ENCODE measurements at places on chromosomes 5 and 9. TPM values are rescaled to one million over a fixed set of nuclear protein-coding genes. Genes with fewer than 3 reads are reported as not detected.

The HAVCR1 gene
- 3.1 TPM for polyA plus RNA-seq

The IL3 gene
- not detected for polyA plus RNA-seq

The IFNB1 gene
- not detected for polyA plus RNA-seq

The CNTNAP3 gene
- polyA plus RNA-seq = 4.0 TPM

The ZNF483 gene
- 10.5 TPM for polyA plus RNA-seq

The NR2F1-AS1 gene
- 24.8 TPM for polyA plus RNA-seq

The ARID3C gene
- 0.45 TPM for polyA plus RNA-seq

The PFN3 gene
- polyA plus RNA-seq = 7.4 TPM

The CCDC69 gene
- 40.8 TPM for polyA plus RNA-seq

The SEMA6A gene
- 17.4 TPM for polyA plus RNA-seq

The GTF2H2 gene
- 14.2 TPM for polyA plus RNA-seq

The CYFIP2 gene
- polyA plus RNA-seq = 21.7 TPM

The SLC6A3 gene
- polyA plus RNA-seq = 0.83 TPM

The UNC13B gene
- polyA plus RNA-seq = 40.2 TPM

DNA sequence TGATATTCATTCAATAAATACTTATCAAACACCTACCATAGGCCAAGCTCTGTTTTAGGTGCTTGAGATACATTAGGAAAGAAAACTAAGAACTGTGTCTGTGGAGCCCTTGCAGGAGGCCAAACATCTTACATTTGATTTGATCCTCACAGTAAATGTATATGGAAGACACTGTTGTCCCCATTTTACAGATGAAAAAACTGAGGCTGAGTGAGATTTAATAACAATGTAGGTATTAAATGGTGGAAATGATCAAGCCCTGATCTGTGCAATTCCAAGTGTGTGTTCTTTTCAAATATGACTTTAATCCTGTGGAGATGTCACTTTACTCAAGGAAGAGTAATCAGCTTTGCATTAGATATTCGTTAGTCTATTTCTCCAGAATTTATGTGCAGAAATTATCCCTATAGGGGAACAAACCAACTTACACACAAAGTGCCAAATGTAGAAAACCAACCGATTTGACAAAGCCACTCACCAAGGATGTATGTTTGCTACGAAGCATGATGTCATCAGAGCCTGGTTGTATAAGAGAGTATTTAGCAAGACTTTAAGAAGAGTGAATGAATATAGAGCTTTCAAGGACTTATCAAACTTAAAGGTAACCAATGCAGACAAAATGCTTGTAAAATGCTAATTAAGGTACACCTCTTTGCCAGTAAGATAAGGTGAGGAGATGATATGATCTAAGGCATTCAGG is 153.9 kb upstream of the NFIB start:
- no peak for DNase-seq

DNA sequence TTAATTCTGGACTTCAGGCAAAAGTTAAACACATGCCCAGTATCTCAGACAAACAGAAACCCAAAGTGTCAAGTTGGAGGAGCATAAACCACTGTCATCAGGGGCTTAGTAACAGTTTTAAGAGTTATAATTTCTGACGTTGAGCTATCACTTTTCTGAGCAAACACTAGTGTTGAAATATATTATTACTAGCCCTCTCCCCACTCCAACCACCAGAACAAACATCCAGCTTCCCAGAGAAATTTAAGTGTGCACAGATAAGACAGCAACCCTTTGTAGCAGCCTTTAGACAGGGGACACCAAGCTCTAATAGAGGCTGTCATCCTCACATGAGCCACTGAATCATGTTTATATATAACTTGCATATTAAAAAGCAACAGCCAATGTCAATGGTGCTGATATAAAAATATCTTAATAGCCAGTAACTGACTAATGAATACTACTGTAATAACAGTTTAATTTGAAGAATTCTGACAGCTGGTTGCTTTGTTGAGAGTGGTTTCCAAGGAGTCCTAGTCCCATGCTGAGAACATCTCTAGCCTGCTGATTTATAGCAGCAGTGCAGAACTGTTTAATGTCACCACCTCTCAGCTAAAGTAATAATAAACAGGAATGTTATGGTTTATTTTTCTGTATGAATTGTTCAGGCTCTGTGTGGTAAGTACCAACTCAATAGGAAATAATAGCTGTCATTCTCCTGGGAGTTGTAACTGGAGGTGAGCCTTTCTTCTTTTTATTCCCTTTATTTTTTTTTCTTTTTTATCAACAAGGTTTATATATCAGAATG is 528.7 kb upstream of the ZNF608 start:
- DNase-seq = no peak

DNA sequence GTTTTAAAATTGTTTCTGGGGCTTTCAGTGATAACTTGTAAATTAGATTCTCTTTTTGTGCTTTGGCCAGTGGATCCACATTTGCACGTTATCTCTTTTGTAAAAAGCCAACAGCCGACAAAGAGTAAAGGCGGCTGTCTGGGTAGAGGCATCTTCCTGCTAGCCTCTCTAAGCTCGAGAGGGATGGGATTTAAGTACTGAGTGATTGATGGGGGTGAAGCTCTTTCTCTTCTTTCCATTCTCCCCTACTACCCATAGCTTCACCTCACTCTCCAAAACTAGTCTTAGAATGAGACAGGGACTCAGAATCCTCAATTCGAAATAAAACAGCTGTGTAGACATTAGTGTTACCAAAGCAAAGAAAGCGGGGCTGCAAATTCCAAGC is 3.4 kb downstream of the PBX3 start:
- no peak for DNase-seq

- DNase-seq = no peak
These were observed 98.6 kb downstream of the MAT2B start for GRCh38 chr5:163604013-163604412.

DNA sequence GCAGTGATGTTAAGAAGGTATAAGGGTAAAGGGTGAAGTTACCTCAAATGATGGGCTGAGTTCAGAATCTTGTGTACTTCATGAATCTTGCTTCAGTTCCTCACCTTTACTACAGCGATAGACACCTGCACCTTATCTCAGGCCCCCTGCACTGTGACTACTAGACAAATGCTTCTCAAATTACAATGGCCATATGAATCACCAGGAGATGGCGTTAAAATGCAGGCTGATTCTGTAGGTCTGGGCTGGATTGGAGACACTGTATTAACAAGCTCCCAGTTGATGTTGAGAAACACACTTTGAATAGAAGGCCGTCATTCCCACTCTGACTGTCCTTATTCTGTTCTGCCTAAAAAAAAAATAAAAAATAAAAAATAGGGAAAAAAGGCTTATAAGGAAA is 29.8 kb downstream of the TARS1 start:
- DNase-seq = peak; percentile 16

GRCh38 chr5:119470851-119471451 is 18.7 kb downstream of the HSD17B4 start:
- no peak for DNase-seq

DNA sequence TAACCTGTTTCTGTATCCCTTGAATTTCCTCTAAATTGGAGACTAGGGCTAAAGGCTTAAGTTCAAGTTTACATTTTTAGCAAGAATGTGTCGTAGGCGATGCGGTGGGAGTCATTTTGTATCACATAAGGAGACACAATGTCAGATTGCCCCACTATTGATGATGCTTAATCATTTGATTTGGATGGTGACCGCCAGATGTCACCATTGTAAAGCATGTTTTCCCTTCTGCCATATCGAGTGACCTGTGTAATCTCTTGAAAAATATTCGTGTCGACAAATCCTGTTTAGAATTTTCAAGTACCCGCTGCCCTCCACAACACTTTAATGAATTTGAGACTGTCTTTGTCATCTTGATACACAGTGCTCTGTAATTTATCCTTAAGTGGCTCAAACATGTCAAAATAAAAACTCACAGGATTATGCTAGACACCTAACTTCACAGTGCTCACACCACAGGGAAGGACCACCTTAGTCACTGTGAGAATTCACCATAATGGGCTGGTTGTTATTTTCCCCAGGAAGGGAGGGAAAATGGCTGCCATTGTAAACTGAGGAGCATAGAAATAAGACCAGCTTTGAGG is 34.5 kb upstream of the SLC46A2 start:
- DNase-seq = peak; percentile 35

DNA sequence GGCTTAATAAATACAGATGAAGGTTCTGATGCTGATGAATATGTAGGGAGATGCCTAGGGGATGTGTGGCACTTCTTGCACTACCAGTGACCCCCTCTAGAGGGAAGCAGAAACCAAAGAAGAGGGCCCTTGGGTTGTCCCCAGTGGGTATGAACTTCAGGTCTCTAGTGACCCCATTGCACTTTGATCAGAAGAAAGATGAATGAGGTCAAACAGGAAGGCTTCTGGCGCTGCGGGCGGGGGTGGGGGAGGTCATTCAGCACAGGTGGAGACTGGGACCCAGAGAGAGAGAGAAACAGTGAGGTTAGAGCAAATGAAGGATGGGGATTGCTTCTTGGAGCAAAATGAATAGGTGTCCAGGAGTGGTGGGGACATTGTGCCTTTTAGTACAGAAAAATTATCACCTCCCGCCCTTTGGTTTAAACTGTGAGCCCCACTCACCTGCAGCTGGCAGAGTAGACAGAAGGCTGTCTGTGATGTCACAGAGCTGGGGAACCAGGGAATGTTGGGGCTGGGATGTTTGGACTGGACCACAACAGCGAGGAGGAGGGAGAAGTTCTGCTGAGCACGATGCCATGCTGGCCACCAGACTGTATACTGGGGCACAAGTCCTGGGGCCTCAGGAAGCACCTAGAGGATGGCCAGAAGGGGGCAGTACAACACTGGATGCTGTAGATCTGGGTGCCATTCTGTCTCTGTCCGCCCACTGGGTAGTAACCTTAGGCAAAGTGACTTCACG is at the start of gene TEX48:
Gene TEX48 (minus strand): TSS at position 599 of the 739 bp plus-strand sequence. CDS start 10,469 bp downstream, outside the sequence.
- DNase-seq = peak; percentile 81

DNA sequence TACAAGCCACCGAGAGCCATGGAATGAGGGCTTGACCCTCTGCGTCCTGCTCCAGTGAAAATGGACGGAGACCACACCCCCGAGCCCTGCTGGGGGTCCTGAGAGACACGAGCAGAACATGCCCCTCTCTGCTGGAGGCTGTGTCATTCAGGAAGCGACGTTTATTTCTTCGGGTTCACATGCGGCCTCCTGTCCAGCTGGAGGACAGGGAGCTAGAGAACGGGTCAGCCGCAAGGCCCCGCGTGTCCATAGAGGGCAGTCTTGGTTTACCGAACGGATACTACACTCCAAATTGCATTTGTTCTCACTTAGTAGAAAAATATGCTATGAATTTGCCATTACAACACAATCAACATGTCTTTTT is 36.1 kb downstream of the MRPL36 start:
- DNase-seq = peak; percentile 48

- DNase-seq = no peak
These were observed 16.2 kb downstream of the ATPSCKMT start for GRCh38 chr5:10233505-10233904.

GRCh38 chr5:170289764-170290163 is 7.8 kb downstream of the LCP2 start:
- DNase-seq = no peak

DNA sequence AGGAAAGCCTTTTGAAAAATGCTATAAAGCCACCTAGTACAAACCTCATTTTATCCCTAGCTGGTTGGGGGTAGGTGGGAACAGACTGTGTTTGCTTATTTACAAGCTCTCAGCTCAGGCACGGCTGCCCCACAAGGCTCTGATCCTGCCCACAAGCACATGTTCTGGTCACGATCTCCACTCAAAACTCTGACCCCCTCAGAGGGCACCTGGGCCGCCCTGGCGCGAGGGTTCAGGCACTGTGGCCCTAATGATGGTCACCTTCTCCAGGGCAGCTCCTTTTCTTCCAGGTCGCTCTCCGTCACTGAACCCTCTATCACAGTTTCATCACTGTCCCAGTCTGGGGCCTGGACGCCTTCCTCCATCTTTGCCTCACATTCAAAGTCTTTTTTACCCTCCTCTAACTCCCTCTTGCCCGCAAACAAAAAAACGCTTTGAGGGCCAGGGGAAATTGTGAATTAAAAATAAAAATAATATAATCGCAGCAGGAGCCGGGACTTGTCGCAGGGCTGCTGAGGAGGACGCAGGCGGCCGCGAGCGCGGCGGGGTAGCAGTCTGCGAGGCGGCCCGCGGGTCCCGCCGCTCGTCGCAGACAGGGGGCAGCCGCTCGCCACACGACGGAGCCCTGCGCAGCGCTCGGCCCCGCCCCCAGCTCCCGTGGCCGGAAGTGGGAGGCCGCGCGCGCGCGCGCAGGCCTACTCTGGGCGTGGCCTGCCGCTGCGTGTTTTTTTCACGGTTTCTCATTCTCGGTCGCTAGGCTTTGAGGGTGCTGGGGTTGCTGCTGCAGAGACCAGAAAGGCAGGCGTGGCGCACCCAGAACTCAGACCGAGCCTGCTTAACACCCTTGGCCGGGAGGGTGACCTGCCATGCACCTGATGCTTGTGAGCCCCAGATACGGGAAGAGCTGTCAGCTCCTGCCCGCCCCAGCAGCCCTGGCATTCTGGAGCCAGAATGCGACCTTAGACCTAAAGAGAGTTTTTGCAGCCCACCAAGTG is at the start of gene ANKRD31:
Gene ANKRD31 (minus strand): TSS at position 557 of the 995 bp plus-strand sequence. CDS start 192 bp downstream, at position 365.
- DNase-seq = peak; percentile 90

GRCh38 chr9:107772988-107773387 is 283.4 kb upstream of the KLF4 start:
- no peak for DNase-seq

GRCh38 chr5:94433397-94434163 is 184.8 kb downstream of the KIAA0825 start:
- DNase-seq = no peak

GRCh38 chr5:88613051-88613450 is 269.9 kb downstream of the MEF2C start:
- DNase-seq = no peak

DNA sequence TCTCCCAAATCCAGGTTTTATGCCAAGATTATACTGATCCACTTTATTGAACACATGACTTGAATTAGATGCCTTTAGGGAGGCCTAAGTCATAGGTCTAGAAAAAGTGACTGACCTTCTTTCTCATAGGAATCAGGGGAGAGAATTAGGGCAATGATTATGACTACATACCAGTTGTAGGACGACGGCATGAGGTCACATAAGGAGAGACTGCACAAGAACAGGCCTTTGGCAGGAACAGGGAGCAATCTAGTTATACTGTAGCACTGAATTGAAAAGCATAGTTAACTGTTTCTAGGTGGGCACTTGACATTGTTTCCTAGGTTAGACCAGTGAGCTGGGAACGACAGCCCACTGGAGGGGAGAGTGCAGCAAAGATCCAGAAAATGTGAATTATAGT is 22.7 kb downstream of the CREBRF start:
- no peak for DNase-seq

DNA sequence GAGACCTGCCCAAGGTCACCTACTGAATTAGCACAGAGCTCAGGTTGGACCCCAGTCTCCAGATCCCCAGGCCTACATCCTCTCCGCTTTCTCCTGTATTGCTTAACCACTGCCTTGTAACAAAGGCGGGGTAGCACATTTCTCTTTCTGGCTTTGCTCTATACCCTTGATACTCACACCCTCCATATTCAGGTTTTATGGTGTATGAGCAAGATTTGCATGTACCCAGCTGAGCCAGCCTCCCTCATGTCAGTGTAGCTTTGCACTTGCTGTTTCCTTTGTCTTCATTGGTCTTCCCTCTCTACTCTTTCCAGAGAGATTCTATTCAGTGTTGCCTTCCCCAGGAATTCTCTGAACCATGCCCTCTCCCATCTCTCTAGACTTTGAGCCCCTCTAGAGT is 19.6 kb upstream of the ZCCHC7 start:
- no peak for DNase-seq
